ENCODE measurements at places on chromosomes 12 and 14.

GRCh38 chr12:7892186-7892980 lies 19.7 kb upstream of the SLC2A14 start:
- no peak for DNase-seq

DNA sequence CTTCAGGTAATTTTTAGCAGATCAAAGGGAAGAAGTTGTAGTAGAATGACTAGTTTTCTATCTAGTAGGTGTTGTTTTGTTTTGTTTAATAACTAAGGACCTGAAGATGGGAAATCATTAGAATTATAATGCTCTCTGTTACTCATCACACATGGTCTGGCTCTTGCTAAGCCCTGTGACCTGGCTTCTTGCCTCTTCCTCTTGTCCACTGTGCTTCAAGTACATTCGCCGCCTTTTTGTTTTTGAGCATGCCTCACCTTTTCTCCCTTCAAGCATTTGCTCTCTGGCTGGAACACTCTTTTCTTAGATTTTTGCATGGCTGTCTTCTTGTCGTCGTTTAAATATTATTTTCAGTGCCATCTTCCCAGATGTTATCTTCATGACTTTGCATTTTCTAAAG lies 47.7 kb downstream of the DAAM1 start:
- no peak for DNase-seq

DNA sequence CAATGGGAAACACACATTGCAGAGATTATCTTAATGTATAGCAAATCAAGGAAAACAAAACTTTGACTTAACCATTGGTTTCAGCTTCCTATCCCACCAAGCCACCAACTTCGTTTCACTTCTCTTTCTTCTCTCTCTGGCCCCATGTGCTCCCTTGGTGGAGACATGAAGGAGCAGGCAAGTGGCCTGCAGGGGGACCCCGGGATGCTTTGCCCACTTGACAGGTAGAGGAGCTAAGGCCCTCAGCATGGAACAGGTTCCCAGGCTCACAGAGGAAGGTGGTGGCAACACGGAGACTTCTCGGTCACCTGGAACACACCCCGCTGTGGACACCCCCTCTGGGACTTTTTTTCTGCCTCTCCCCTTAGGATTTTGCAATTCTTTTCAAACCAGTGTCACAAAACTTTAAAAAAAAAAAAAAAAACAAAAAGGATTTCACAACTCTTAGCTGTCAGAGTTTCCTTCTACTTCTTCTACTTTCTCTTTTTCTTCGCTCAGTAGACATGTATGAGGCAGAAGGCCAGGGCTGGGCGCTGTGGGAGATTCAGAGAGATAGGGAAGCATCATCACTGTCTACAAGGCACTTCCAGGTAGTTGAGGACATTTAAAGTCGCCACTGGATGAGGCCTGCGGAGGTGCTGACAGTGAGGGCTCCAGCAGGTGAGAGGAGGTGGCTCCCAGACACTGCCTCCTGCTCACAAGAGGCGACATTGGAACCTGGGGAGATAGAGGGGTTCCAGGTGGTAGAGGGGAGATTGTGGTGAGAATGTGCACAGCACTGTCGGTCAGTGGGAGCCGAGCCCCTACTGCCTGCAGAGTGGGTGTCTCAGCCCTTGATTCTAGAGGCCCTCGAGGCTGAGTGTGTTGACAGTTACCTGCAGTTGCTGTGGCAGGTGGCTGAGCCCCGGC lies 119.6 kb downstream of the GCH1 start:
- no peak for DNase-seq

DNA sequence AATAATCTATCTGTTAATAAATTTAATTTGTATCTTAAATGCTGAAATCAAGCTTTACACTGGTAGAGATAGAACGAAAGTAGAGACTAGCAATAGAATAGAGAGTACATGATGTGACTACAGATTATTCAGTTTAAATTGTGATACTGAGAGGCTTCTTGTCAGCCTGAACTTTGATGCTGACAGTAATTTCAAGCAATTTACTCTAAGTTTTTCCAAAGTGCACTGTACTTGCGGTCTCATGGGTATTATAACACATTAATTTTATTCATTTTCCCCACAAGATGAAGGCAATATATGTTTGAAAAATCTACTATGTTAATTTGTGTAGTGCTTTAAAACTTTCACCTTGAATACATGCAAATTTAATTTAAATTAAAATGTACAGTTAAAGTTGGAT lies 914.0 kb upstream of the FBXO33 start:
- DNase-seq = no peak

DNA sequence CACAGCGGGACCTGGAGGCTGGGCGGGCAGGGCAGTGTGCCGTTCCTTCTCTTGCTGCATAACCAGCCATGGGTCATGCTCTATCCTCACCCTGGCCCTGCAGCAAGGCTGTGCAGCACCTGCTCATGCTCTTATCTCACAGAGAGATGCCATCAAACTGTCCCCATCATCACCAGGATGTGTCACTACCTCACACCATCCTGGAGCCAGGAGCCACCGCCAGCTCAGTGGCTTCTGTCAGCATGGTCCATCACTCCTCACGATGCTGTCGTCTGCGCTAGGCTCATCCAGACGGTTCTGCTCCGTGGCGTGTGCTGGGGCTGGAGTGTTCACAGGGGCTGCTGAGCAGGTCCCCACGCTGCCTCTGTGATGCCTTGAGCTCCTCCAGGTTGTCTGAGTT lies 77.2 kb upstream of the DYNC1H1 start:
- DNase-seq = no peak

DNA sequence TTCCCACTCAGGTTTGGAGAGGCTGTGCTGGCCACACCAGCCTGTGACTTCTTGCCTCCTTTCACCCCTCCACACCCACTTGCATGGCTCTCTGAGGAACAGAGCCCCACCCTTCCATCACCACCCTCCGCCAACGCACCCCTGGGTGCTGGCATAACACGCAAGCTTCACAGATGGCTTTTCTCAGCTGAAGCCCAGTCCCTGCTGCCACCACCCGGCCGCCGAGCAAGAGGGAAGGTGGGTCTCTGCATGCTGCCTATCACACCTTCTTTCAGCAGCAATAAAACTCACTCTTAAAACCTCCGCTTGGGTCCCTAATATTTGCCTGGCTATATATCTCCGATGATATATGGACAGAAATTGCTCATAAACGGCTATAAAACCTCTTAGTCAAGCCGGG lies 41.6 kb downstream of the SMUG1 start:
- DNase-seq = no peak

DNA sequence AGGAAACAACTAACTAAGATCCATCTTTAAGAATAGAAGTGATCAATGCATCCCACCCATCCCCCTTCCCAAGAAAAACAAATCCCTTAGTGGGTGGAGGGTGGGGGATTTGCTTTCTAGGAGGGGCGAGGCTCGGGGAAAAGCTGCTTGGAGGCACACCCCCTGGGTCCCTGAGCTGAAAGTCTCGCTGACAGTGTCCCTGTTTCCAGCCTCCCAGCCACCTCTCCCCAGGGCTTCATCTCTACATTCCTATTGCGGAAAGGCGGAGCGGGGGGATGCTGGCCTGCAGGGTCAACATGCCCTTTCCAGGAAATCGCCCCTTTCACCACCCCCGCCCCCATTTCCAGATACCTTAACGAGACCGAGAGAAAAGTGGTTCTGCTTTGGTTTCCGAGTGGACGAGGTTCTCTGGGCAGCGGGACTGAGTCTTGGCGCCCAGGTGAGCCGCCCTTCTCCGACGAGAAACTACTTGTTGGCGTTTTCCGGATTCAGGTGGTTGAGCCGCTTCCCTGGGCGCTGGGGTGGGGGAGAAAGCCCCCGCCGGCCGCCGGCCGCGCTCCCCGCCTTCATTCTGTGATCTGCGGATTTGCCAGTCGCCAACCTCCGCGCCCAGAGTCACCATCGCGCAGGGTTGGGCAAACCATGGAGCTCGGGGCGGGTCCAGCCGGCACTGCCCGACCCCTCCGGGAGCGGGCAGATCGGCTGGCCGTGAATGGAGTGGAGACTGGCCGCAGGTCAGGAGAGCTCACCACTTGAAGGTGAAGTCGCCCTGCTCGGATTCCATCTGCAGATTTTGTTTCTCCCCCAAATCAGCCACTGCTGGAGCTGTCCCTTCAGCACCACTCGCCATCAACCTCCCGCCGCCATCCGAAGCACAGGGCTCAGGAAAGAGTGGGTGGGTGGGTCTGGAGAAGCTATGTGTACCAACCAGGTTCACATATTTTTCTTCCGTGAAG lies 505 bp downstream of the KCNC2 start:
- no peak for DNase-seq

DNA sequence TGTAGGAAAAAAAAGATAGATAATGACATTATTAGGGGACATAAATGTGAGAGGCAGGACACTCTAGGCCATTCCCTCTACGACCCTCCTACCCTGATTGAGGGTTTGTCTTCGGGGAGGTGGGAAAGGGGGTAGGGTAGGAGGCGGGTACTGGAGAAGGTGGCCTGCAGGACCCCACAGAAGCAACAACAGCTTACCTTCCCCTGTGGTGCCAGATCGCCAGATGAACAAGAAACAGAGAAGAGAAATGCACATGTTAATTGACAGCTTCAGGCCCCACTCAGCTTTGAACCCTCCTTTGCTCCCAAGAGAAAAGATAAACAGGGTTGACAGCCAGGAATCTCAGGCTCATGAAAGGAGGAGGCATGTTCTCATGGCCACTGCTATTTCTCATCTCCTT lies 4.8 kb downstream of the PHB2 start:
- DNase-seq = no peak

DNA sequence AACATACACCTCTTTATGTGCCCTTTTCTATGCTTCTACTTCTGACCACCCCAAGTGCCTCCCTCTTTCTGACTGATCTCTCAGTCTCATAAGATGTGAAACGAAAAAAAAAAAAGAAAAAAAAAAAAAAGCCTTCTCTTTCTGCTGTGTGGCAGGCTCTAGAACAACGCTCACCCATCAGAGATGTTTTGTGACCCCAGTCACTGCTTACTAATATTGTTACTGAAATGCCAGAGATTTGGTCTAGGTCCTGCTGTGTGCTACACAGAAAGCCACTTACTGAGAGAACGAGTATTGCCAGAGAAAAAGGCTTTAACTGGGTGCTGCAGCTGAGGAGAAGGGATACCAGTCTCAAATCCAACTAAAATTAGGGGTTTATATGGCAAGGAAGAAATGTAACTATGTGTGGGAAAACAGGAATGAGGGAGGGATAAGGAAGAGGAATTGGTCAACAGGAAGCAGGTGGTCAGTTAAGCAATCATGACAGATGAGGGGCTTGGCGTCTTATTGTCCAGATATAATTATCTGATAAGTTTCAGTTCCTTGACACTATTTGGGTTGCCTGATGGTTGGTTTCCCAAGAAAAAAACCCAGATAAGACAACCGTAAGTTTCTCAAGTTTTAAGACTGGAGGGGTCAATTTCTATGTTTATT lies 149.0 kb downstream of the NAV3 start:
- DNase-seq = no peak

DNA sequence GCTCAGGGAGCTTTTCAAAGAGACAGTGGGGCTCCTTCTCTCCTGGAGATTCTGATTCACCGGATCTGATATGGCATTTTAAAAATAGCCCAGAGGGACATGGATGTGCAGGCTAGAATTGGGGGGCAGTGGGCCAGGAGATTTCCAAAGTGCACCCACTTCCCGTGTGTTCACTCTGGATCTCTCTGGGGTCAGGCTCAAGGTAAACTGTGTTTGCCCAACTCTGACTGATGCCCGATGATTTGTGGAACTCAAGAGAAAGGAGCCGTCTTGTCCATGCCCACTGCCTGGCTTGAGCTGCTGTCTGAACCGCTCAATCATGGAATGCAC lies 17.9 kb downstream of the FAM181A start:
- no peak for DNase-seq

- no peak for DNase-seq
Measured at GRCh38 chr14:103723748-103724081, 8.1 kb downstream of the ZFYVE21 start.

DNA sequence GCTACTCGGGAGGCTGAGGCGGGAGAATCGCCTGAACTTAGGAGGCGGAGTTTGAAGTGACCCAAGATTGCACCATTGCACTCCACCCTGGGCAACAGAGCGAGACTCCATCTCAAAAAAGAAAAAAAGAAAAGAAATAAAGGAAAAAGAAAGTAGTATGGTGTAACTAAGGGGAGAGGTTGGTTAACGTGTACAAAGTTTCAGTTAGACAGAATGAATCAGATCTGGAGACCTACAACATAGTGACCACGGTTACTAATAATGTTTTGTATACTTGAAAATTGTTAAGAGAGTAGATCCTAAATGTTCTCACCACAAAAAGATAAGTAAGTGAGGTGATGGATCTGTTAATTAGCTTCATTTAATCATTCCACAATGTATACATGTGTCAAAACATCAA lies 1208.8 kb downstream of the VRK1 start:
- DNase-seq = no peak

DNA sequence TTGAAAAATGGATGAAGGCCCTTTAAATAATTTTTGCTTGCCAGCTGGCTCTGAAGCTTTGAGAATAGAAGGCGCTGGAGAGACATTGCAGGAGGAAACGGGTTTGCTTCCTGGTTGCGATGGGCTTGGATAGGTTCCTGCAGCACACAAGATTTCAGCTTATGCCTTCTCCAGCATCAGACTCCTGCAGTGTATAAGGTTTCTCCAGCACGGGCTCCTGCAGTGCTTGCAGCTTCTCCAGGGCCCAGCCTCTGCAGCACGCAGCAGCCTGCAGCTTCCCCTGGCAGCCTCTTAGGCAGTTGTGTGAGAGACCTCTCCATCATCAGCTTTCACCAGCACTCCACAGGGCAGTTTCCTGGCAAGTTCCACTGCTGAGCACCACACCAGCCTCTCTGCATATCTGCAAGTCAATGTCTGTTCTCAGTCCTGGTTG lies 78.7 kb upstream of the ZDHHC17 start:
- DNase-seq = peak; percentile 5

DNA sequence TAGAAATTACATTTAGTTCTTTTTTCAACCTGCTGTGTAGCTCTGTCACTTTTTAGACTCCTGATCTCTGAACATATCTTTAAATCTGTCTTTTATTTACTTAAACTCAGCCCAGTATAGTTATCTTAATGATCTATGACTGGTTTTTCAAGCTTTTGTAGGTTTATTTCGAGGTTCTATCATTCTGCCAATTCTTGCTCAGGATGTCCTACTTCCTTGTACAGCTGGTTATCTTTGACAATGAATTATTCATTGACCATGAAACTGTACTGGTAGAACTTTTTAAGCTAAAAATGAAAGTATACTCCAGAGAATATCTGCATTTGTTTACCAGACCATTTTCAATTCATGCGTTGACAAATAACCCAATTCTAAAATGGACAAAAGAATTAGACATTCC lies 37.8 kb downstream of the TC2N start:
- DNase-seq = no peak

DNA sequence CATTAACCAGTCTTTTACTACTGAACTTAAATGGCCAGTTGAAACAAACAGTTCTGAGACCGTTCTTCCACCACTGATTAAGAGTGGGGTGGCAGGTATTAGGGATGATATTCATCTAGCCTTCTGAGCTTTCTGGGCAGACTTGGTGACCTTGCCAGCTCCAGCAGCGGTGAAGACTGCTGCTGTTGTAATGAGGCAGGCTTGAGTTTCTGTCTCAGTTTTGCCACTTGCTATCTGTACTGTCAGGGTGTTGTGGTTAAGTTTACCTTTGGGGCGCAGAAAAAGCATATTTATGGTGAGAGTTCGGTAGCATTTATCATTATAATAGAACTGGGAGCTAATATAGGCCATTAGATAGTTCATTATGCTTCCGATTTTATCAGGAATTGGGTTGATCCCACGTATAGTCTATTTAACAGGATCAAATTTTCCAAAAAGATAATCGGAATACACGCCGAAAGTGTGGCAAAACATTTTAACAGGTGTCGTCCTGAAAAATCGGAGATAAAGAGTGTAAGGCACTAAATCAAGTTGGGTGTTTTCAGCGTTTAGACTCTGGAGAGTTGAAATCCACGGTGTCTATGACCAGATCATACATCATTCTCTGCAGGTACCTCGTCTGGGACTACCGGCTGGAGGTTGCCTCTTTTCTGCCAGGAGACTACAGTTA lies 688 bp upstream of the NECAP1 start:
- DNase-seq = no peak

- DNase-seq = no peak
Measured at GRCh38 chr12:66203820-66204219, 14.8 kb downstream of the IRAK3 start.

Data from nucleus accumbens (tissue), 56 donors.